GM12892 (cell line): ENCODE measurements at places on chromosomes 6 and 20.

DNA sequence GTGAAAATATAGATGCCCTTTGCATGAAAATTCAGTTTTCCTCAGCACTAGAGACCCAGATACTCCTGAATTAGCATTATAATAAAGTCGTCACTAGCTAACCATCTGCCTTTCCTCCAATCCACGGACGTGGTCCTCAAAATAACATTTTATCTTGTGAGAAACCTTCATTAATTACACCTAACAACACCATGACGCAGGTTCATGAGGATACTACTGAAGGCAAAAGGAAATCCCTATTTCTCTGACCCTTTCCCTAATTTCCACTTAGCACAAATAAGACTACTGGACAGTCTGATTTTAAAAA is 1.3 kb upstream of the PNISR start:
- no peak for DNase-seq

GRCh38 chr6:53426117-53426516 is 77.4 kb upstream of the ELOVL5 start:
- DNase-seq, result no peak

DNA sequence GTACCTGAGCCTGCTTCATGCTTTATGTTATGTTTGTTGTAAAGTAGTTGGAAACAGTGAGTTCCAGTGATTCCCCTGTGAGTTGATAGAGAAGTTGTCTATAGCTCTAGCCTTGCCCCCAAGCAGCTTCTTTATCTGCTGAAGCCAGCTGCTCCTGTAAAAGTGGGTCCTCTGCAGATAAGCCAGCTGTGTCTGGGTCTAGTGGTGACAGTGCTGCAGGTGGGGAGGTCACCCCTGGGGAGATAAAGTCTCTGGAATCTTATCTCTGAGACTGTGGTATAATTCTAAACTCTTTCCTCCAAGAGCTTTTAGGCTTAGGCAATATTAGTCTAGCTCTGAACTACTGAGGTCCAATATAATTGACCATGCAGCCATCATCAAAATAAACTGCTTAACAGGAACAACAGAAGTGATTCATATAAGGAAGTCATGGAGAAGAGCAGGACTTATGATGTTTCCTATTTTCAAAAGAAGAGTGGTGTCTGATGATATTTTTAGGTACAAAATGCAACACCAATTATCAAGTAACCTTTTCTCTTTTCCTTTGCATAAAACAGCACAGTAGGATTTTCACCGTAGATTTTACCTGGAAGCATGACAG is 44.2 kb upstream of the TMEM217 start:
- DNase-seq, result no peak

DNA sequence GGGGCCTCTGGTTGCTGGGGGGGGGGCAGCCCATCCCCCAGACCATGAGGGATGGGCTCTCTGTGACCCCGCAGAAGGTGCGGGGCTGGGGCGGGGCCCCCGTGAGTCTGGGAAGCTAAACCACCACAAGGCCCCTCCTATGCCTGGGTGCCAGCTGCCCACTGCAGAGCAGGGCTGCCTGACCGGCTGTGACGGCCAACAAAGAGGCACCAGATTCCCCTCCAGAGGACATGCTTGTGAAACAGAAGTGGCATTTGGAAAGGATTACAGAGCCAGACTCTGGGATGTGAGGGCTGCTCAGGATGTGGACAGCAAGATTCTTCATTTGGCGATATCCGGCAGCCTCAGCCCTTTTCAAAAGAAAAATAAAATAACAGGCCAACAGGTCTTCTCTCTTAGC is 16.5 kb upstream of the NTSR1 start:
- DNase-seq, result no peak

- DNase-seq, result no peak
Observed at GRCh38 chr6:39173270-39173669, 56.0 kb downstream of the KCNK5 start.

GRCh38 chr6:79377888-79378348 is 143.4 kb upstream of the HMGN3 start:
- no peak for DNase-seq

DNA sequence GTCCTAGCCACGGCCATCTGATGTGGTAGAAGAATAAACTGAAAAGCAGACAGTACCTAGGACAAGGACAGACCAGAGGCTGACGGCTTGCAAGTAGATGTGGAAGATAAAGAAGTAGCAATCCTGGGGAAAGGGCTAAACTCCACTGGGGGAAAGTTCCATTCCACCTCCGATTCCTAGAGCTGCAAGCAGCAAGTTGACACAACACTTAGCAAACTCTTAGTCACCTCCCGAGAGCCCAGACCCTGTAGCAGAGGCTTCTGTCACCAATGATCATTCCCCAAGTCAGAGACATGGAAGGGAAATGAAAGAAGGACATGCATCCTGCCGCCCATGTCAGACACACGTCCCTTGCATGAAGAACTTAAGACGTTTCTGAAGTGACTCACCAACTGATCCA is 99.2 kb upstream of the RPS6KA2 start:
- no peak for DNase-seq

DNA sequence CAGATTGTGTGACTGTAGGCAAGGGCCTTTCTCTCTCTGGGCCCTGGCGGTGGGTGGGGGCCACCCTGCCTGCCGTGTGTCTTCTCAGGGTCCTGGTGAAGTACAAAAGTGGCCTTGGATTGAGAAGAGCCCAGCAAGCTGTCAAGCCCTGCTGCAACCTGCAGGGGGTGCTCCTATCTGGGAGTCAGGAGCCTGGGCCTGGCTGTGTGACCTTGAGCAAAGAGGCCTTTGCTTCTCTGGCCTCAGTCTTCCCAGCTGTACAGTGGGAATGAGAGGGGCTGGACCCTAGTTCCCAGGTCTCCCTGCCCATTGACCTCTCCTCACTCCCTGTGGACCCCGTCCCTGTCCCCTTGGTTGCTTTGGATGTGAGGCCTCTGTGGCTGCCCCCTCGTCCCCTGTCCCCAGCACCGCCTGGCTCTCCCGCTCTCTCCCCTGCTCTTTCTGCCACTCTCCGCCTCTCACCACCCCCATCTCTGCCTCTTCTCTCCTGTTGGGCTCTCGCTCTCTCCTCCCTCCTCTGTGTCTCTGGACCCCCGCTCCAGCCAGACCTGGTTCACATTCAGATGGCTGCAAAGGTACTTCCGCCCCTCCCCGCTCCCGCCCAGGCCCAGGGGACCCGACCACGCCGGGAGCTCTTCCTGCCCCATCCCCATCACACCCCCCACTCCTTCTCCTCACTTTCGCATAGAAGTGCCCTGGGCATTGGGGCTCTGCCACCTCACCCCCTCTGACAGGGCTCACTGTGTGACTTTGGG is 46.7 kb downstream of the SRC start:
- DNase-seq, result no peak

DNA sequence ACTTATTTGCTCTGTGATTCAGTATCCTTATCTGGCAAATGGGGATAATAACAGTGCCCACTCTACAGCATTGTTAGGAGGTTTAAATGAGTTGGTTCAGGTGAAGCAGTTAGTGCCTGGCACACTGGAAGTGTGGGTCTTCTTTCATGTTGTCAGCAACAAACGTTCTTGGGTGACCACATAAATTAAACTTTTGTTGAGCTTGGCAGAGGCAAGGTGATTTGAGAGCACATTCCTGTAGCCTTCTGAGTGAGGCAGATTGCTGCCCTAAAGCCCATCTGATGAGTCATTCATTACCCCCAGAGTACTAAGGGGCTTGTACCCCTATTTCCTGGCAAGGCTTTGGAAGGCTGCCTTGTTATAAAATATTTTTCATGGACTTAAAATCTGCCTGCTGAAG is 25.8 kb downstream of the SEC23B start:
- DNase-seq, result no peak

DNA sequence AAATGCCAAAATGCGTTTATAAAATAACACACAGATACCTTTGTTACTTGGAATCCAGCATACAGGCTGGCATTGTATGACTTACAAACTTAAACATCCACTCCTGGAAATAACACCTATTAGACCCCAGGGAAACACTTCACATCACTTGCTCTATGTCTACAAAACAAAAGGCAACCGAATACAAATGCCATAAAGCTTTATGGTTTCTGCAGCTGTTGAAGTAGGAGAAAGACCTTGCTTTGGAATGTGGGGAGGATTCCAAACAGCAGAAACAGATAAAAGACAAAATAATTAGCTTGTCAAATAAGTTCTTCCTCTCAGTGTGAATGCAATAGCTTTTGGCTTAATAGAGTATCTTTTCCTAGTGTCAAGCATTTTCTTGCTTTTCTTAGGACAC is 9.8 kb upstream of the AMD1 start:
- no peak for DNase-seq
